Panc1 (cell line): ENCODE measurements at places on chromosomes 1 and 21.

- no peak for DNase-seq
Observed at GRCh38 chr1:5944154-5944842, 47.9 kb downstream of the NPHP4 start.

DNA sequence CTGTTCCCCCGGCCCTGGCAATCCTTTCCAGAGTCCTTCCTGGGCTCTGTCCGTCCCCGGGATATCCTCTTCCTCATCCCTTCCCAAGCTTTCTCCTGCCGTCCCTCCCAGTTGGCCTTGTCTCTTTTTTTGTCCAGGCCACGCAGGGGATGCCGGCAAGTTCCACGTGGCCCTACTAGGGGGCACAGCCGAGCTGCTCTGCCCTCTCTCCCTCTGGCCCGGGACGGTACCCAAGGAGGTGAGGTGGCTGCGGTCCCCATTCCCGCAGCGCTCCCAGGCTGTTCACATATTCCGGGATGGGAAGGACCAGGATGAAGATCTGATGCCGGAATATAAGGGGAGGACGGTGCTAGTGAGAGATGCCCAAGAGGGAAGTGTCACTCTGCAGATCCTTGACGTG, 13.4 kb upstream of the SVBP start:
- DNase-seq = no peak

DNA sequence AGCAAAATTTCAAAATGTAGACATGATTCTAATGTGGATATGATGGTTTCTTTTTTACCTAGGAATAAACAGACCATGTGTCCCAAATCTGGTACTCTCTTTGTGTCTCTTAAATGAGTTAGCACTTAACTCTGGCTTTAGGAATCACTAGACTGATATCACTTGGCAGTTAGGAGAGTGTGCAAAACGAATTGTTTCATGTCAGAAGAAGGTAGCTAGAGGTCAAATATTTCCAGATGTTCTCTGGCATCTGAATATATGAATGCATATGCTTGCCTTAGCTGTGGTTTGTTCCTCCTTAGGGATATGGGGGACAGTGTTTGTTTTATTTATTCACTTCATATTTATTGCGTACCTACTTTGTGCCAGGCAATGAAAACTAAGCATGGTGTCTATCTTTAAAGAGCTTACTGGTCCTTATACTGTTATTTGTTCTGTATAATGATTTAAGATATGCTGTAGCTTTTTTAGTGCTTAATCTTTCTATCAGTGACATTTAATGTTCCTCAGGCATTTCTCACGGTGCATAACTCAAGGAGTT, 65.2 kb downstream of the LRRC8C start:
- DNase-seq = no peak

DNA sequence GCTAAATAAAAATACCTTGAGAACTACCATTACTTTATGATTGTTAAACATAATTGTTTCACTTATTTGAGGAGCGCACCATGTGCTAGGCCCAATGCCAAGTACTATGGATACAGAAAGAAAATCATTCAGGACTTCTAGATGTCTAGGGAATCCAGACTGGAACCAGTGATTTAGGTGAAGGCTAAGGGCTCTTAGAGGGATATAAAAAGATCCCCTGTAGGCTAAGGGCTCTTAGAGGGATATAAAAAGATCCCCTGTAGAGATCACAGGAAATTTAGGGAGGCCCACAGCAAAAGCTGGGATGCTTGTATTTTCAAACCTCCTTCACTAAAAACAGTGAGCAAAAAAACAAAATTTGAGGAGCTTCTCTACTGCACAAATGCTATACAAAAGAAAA, 6.7 kb downstream of the TOR1AIP2 start:
- no peak for DNase-seq

DNA sequence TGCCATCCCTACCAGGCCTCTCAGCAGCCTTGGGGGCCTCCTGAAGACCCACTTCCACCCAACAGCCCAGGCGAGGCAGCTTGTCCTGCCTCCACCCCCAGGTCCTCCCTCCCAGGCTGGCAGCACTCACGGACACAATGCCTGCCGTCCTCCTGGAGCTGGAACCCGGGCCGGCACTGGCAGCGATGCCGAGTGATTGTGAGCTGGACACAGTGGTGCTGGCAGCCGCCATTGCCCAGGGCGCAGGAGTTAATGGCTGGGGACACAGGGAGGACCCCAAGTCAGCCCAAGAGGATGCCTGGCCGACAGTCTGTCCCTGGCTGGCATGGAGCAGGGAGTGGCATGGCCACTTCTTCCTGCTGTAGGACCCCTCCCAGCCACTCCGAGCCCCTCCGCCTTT, 60.8 kb downstream of the ARHGEF16 start:
- no peak for DNase-seq

- DNase-seq = no peak
Observed at GRCh38 chr1:224266105-224266914, 63.7 kb downstream of the NVL start.

DNA sequence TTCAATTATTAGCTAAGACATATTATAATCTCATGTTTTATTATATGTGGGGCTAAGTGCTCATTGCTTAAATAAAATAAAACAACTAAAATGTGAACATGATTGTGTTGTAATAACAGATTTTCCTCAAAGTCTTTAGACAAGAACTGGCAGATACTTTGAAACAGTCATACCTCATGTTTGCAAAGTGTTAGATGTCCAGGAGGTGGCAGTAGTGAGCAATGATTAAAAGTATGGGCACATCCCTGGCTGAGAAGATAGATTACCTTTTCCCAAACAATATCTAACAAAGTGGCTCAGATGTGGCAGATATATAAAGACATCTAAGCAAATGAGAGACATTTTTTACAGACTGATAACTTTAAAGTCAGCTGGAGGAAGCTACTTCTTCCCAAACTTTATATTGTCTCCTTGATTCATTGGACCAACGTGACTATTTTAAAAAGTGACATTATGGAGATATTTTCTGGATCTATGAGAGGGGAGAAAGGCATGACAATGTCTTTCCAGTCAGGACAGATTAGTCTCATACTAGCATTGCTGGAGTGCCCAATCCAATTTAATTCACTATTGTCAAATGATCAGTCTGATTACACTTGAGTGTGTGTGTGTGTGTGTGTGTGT, 269.8 kb downstream of the S1PR1 start:
- peak; percentile 8 for DNase-seq

DNA sequence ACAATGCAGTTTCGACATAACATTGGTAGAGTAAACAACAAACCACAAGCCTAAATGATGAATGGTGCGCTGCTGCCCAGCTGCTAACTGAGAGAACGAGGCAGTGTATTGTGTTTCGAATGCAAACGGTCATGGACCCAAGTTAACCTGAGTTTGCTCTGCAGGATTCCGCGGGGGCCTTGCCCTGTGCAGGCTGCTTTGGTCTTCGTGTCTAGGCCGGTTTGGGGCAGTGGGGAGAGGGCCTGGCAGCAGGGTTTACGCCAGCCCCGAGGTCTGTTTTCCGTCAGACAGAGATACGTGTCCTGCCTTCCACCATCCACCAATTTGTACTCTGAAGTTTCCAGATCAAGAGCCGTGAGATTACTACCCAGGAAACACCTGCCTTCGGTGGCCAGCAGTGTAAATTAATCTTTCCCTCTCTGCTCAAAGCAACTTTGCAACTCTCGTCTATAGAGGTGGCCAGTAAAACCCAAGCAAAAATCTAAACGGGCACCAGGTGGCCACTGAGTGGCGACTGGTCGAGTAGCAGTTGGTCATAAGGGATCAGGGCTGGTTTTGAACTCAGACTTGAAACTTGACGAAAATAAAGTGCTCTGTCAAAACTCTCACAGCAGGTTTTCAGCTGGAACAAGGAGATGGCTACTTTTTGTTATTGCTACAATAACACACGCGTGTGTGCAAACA, 6.3 kb upstream of the PRDM15 start:
- DNase-seq = no peak

DNA sequence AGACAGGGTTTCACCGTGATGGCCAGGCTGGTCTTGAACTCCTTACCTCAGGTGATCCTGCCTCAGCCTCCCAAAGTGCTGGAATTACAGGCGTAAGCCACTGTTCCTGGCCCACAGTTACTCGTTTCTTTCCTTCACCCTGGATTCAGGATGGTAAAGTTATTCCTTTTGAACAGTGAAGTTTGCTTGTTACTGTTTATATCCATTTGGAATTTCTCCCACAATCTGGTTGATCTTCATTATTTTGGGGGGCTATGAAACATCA, 43.0 kb downstream of the WDR4 start:
- DNase-seq = no peak

DNA sequence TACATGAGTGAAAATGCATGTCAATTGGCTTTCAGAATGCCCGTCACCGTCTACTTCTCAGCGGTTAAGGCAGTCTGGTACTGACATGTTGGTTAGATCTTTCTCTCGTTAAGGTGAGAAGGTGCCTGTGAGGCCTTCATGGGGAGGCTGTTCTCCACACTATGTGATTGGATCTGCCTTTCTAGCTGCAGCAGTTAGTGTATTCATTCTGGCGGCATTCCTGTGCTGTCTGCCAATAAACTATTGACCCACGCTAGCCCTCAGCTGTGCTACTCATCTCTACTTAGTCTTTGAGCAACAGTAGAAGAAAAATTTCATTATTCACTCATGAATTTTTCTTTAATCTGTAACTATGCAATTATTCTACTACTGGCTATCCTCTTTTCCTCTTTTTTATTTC, 32.0 kb downstream of the CCSAP start:
- no peak for DNase-seq

GRCh38 chr1:162992945-162993344, 76.2 kb upstream of the RGS4 start:
- DNase-seq = no peak

DNA sequence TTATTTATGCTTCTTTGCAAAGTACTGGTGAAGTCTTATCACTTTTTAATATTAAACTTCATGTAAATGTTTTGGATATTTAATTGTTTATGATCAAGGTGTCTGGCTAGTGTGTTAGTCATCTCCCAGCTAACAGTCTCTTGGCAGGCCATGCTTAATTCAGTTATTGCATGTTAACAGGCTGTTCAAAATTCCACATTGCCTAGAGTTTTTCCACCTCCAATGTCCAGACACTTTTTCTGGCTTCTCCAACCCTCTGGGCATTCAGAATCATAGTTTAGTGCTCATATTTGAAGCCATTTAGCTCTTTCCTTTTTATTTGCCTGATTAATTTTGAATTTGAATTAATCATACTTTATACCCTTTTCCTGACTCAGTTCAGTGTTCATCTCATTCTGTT, 69.2 kb downstream of the OLFML2B start:
- no peak for DNase-seq

GRCh38 chr1:78102082-78102481, 56.3 kb downstream of the GIPC2 start:
- DNase-seq = no peak

GRCh38 chr1:236154671-236155398, 12.5 kb downstream of the GPR137B start:
- DNase-seq = no peak

DNA sequence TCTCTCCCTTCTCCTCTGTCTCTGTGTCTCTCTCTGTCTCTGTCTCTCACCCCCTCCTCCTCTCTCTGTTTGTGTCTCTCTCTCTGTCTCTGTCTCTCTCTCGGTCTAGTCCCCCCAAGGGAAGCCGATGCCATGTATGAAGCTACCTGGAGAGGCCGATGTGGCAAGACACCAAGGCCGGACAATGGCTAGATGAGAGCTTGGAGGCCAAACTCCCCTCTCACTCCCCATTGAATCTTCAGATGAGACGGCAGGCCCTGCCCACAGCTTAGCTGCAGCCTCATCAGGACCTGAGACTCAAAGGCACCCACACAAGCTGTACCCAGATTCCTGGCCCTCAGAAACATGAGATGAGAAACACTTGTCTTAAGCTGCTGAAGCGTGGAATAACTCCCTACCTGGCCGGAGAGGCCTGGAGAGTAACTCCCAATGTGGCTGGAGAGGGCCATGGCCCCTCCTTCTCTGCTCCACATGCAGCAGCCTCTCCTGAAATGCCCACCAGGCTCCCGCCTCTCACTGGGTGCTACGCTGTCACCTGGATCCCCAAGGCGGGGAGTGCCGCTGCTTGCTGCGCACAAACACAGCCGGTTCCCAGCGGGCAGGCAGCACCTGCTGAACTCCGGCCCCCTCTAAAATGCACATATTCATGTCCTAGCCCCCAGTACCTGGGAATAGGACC, 7.8 kb upstream of the ACTRT2 start:
- DNase-seq = no peak

DNA sequence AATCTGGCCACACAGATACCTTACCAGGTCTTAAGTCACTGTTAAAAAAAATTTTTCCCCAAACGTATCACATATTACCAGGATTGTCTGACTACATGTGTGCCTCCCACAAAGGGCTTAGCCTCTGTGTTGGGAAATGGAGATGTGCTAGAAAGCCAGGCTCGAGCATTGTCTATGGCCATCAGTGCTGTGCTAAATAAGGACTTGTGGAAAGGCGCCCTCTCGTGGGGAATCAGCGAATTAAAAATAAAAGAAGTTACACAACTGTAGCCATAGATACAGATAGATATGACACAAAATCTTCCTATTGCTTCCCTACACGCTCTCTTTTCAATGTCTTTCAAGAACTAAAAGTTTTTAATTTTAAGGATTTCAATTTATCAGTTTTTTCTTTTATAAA, 47.5 kb upstream of the CRNN start:
- no peak for DNase-seq

GRCh38 chr1:65393347-65393746, 27.1 kb upstream of the LEPR start:
- no peak for DNase-seq
